A549 (cell line): ENCODE measurements at places on chromosomes 1 and 21. TPM values are rescaled to one million over a fixed set of nuclear protein-coding genes. Genes with fewer than 3 reads are reported as not detected.

DNA sequence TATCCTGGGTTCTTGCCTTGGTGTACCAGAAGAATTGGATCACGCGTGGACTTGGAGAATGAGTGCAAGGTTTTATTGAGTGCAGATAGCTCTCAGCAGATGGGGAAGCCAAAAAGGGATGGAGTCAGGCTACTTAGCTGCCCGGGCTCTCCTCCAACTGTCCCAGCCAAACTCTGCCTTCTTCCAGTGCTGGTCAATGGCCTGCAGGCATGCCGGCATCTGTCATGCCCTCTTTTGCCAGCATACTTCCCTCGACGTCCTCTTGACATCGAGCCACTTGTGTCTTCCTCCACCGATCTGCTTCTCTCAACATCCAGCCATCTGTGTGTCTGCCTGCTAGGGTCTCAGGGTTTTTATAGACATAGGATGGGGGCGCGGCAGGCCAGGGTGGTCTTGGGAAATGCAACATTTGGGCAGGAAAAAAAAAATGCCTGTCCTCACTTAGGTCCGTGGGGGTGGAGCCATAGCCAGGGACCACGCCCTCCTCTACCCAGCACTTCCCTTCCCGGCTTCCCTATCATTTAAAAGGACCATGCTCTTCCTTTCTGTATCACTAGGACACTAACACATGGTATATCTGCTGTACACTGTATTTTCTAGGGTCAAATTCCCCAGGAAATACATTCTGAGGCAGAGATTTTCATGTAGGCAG, 47.0 kb upstream of the BCAR3 start:
- no peak for DNase-seq

- DNase-seq, result no peak
Observed at GRCh38 chr1:11600836-11601235, 53.4 kb downstream of the FBXO2 start.

DNA sequence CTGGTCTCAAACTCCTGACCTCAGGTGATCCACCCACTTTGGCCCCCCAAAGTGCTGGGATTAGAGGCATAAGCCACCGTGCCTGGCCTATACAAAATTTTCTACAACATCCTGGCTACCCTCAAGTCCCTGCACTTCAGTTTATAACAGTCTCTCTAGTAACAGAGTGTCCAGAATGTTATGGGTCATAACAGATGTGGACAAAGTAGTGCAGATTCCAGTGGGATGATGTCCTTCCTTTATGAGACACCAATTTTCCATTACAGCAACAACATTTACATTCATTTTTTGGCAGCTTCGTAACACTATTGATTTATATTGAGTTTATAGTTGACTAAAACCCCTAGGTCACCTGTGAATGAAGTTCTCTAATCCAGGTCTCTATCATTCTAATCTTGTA, 429.4 kb upstream of the PTBP2 start:
- no peak for DNase-seq

GPR37L1 gene
- 0.08 to 0.09 TPM (median 0.09 TPM) in 3 replicates for polyA plus RNA-seq
